ENCODE measurements at places on chromosomes 2 and 18.

DNA sequence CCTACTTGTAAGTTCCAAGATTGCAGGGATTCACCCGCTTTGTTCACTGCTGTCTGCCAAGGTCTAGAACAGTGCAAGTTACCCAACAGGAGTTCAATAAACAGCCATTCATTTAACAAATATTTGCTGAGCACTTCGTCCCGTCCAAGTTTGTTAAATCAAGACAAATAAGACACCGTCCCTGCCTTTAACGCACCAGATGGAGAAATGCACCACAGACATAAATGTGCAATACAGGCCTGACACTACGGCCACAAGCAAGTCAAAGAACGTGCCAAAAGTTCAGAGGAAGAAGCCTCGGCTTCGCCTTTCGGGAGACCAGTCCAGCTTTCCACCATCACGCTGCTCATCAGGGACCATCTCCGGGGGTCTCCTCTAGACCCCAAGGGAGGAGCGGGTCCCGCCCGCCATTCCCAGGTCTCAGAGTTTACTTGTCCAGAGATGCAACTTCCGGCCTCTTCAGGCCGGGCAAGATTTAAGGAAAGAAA is 429 bp downstream of the C2orf76 start:
- no peak for DNase-seq
- H3K4me1 ChIP-seq = peaks cover 24% of the 10 kb centered on the region
- H3K4me3 ChIP-seq = peak overlapping the region; percentile 91
- peaks cover 16% of the 10 kb centered on the region for H3K36me3 ChIP-seq
- no peaks in the 10 kb centered on the region for H3K27me3 ChIP-seq

- no peak for DNase-seq
- H3K27me3 ChIP-seq = no peaks in the 10 kb centered on the region
- H3K4me3 ChIP-seq = no peak overlapping the region
- H3K27ac ChIP-seq = no peak overlapping the region
Observed at GRCh38 chr2:192729369-192729768, 534.6 kb upstream of the TMEFF2 start.

- no peak overlapping the region for H3K27ac ChIP-seq
- peaks cover 9% of the 10 kb centered on the region for H3K27me3 ChIP-seq
- no peak overlapping the region for H3K4me3 ChIP-seq
- no peak for DNase-seq
- H3K4me1 ChIP-seq = peaks cover 15% of the 10 kb centered on the region
Observed at GRCh38 chr2:172241222-172241621, 138.5 kb upstream of the DLX2 start.

GRCh38 chr2:33116799-33117198 is 170.0 kb downstream of the LTBP1 start:
- DNase-seq = no peak
- no peaks in the 10 kb centered on the region for H3K27me3 ChIP-seq
- no peak overlapping the region for H3K27ac ChIP-seq
- peaks cover 14% of the 10 kb centered on the region for H3K36me3 ChIP-seq
- H3K4me3 ChIP-seq = no peak overlapping the region
- peaks cover 9% of the 10 kb centered on the region for H3K4me1 ChIP-seq

DNA sequence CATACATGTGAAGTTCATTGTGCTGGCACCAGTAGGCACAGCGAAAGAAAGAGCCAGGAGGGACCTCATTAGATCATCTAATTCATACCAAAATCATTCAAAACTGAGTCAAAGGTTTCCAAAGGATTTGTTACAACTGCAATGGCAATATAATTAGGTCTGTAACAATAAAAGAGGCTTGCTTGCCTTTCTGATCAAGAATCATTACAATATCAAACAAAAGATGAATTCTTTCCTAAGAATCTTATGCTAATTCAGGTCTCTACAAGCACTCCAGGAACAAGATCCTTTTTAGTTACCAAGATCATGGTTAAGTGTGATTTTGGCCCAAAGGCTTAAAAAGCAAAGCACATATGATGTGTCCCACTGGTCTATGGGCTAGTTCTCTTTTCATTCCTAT is 41.9 kb upstream of the ITPRID2 start:
- H3K36me3 ChIP-seq = no peaks in the 10 kb centered on the region
- H3K27ac ChIP-seq = no peak overlapping the region
- DNase-seq = no peak
- H3K4me1 ChIP-seq = peaks cover 12% of the 10 kb centered on the region
- no peak overlapping the region for H3K4me3 ChIP-seq
- H3K27me3 ChIP-seq = no peaks in the 10 kb centered on the region

- H3K27ac ChIP-seq = no peak overlapping the region
- no peaks in the 10 kb centered on the region for H3K36me3 ChIP-seq
- H3K4me1 ChIP-seq = peaks cover 9% of the 10 kb centered on the region
- no peak overlapping the region for H3K4me3 ChIP-seq
Observed at GRCh38 chr2:156396126-156396525, 40.1 kb upstream of the GPD2 start.

GRCh38 chr2:160994141-160995002 is 165.9 kb upstream of the TANK start:
- peak overlapping the region; percentile 87 for H3K27ac ChIP-seq
- peaks cover 25% of the 10 kb centered on the region for H3K4me1 ChIP-seq
- no peaks in the 10 kb centered on the region for H3K36me3 ChIP-seq
- peak; percentile 73 for DNase-seq
- H3K4me3 ChIP-seq = peak overlapping the region; percentile 33

DNA sequence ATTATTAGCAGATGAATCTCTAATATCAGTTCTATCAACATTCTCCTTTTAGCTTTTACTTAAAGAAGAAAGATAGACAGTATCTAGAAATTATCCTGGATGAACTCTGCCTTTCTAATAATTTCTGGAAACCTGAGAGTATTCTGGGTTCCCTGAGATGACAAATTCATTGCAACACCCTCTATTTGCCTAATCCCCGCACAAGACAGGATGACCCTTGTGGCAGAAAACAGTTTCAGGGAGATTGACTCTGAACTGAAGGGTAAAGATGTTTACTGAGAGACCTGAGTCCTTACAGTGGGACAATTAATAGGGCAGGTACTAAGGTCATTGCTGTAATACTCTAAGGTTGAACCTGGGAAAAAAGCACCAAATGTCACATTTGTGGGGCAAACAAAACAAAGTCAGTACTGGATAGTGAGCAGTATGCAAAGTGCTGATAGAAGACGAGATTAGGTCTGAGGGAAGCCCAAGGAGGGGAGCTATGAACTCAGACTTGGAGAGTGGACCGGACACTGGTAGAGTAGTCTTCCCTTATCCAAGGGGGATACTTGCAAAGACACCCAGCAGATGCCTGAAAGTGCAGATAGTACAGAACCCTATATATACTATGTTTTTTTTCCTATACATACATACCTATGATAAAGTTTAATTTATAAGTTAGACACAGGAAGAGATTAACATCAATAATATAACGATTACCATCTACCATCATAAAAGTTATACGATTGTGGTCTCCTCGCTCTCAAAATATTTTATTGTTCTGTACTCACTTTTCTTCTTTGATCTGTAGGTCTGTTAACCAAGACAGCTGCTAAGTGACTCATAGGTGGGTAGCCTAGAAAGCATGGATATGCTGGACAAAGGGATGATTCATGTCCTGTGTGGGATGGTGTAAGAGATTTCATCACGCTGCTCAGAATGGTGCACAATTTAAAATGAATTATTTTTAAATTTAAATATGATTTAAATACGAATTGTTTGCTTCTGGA is 148.3 kb upstream of the KLHL14 start:
- no peak overlapping the region for H3K27ac ChIP-seq
- no peak overlapping the region for H3K4me3 ChIP-seq
- H3K4me1 ChIP-seq = peaks cover 4% of the 10 kb centered on the region
- DNase-seq = no peak
- H3K27me3 ChIP-seq = peaks cover 14% of the 10 kb centered on the region

DNA sequence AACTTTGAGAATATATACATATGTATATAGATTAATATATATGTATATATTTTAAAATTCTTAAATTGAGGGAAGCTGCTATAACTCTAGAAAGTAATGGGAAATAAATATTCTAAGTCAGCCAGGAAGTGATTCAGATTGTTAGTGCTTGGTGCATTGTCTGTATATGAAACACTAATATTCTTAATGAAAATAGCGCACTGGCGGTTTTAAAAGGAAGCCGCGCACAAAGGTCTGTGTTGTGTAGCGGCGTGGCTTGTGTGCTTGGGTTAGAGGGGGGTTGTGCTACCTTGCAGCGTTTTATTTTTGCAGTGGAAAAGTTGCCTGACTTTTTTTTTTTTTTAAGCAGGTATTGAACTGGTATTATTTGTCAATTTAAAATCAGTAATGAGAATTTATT is 11.3 kb downstream of the TSHZ1 start:
- H3K36me3 ChIP-seq = no peaks in the 10 kb centered on the region
- H3K4me3 ChIP-seq = no peak overlapping the region
- peaks cover 93% of the 10 kb centered on the region for H3K4me1 ChIP-seq
- H3K27me3 ChIP-seq = no peaks in the 10 kb centered on the region

GRCh38 chr18:42107691-42108450 is 152.8 kb downstream of the PIK3C3 start:
- no peak overlapping the region for H3K4me3 ChIP-seq
- peaks cover 9% of the 10 kb centered on the region for H3K4me1 ChIP-seq
- no peak for DNase-seq

GRCh38 chr2:129004940-129005490 is 686.3 kb upstream of the HS6ST1 start:
- DNase-seq = no peak
- no peak overlapping the region for H3K4me3 ChIP-seq
- H3K4me1 ChIP-seq = peaks cover 29% of the 10 kb centered on the region

DNA sequence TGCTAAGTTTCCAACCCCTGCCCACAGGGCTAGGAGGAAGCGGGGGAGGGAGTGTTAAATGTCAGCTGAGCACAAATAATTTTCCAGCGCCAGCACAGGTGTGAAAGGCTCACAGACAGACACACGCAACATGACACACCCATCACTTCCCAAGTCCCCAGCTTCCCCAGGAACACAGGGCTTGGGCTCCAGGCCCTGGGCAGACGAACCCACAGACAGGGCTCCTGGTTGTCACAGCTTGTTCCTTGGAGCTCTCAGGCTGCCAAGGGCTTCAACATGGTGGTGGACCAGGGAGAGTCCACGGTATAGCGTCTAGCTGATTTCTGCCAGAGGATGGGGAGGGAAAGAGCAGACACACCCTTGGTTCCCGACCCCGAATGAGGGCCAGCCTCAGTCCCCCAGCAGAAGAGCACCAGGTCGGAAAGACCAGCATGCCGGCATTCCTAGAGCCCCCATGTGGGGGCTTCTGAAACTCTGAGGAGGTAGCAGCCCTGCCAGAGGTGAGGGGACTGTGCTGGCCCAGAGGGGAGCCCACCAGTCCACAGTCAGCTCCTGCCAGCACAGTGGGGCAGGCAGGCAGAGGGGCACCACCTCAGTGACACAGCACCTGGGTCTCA is 1.9 kb downstream of the DUSP2 start:
- peak overlapping the region; percentile 76 for H3K4me3 ChIP-seq
- DNase-seq = peak; percentile 13
- no peak overlapping the region for H3K27ac ChIP-seq
- peaks cover 2% of the 10 kb centered on the region for H3K27me3 ChIP-seq
- H3K36me3 ChIP-seq = no peaks in the 10 kb centered on the region

DNA sequence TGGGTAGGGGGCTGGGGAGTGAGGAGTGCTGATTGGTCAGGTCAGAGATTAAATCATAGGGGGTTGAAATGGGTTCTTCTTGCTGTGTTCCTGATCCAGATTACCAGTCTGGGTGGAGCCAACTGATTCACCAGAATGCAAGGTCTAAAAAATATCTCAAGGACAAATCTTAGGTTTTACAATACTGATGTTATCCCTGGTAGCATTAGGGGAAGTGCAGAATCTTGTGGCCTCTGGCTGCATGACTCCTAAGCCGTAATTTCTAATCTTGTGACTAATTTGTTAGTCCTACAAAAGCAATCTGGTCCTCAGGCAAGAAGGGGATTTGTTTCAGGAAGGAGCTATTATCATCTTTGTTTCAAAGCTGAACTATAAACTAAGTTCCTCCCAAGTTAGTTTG is 289.2 kb upstream of the KYNU start:
- DNase-seq = no peak
- H3K27ac ChIP-seq = no peak overlapping the region
- H3K36me3 ChIP-seq = no peaks in the 10 kb centered on the region
- no peaks in the 10 kb centered on the region for H3K27me3 ChIP-seq
- H3K4me3 ChIP-seq = no peak overlapping the region

GRCh38 chr2:159895258-159896065 is 97.5 kb upstream of the CD302 start:
- no peaks in the 10 kb centered on the region for H3K36me3 ChIP-seq
- H3K4me1 ChIP-seq = peaks cover 9% of the 10 kb centered on the region
- peaks cover 18% of the 10 kb centered on the region for H3K27me3 ChIP-seq
- DNase-seq = no peak
- no peak overlapping the region for H3K27ac ChIP-seq
- no peak overlapping the region for H3K4me3 ChIP-seq

- no peaks in the 10 kb centered on the region for H3K4me1 ChIP-seq
- no peak overlapping the region for H3K27ac ChIP-seq
- no peaks in the 10 kb centered on the region for H3K27me3 ChIP-seq
- DNase-seq = no peak
Observed at GRCh38 chr2:216909541-216910210, 49.8 kb upstream of the TNP1 start.

- H3K4me3 ChIP-seq = no peak overlapping the region
- H3K27me3 ChIP-seq = no peaks in the 10 kb centered on the region
- peaks cover 1% of the 10 kb centered on the region for H3K36me3 ChIP-seq
- H3K4me1 ChIP-seq = no peaks in the 10 kb centered on the region
Observed at GRCh38 chr18:25898965-25899364, 191.4 kb downstream of the SS18 start.

- H3K4me3 ChIP-seq = no peak overlapping the region
- no peak overlapping the region for H3K27ac ChIP-seq
- peaks cover 29% of the 10 kb centered on the region for H3K36me3 ChIP-seq
- DNase-seq = no peak
Observed at GRCh38 chr2:201430839-201431238, 20.4 kb downstream of the TRAK2 start.

GRCh38 chr2:129721846-129722245 is 257.6 kb upstream of the RAB6C start:
- H3K36me3 ChIP-seq = no peaks in the 10 kb centered on the region
- no peaks in the 10 kb centered on the region for H3K27me3 ChIP-seq
- no peak overlapping the region for H3K27ac ChIP-seq
- no peak overlapping the region for H3K4me3 ChIP-seq
- peaks cover 27% of the 10 kb centered on the region for H3K4me1 ChIP-seq
- no peak for DNase-seq

DNA sequence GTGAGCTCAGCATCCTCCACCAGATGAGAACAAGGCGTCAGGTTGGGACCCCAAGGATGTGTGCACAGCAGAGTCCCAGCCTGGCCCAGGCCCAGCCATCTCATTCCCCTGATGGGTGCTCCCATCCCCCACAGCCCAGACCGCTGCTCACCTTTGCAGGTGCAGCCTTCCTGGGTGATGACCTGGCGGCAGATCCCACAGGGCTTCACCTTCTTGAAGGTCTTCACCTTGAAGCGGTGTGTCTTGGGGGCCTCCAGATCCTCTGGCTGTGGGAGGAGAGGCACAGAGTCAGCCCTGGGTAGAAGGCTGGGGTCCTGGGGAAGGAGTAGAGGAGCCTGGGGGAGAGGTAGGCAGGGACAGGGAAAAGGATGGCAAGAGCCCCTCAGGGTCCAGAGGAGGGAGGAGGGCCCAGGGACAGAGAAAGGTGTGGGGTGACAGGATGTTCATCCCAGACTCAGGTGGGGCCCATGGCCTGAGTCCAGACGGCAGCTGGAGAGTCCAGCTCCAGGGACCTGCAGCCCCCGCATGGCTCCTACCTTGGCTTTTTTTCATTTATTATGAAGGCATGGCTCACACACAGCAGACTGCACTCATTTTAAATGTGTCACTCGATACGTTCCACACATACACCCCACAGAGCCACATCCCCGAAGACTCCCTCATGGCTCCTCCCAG is 11.9 kb downstream of the TNS1 start:
- H3K4me1 ChIP-seq = peaks cover 36% of the 10 kb centered on the region
- H3K36me3 ChIP-seq = no peaks in the 10 kb centered on the region
- H3K27ac ChIP-seq = no peak overlapping the region
- DNase-seq = no peak
- H3K27me3 ChIP-seq = no peaks in the 10 kb centered on the region

- no peak overlapping the region for H3K4me3 ChIP-seq
- H3K27ac ChIP-seq = no peak overlapping the region
- H3K27me3 ChIP-seq = no peaks in the 10 kb centered on the region
Observed at GRCh38 chr2:24913911-24914310, 6.1 kb downstream of the ADCY3 start.

All from mesothelial cell of epicardium (in vitro differentiated cells).